ENCODE measurements at places on chromosomes 12 and 14. TPM values are rescaled to one million over a fixed set of nuclear protein-coding genes. Genes with fewer than 3 reads are reported as not detected.

- H3K4me3 ChIP-seq: no peak overlapping the region
- no peaks in the 10 kb centered on the region for H3K36me3 ChIP-seq
- H3K27ac ChIP-seq: no peak overlapping the region
- DNase-seq: no peak
Measured at GRCh38 chr14:78697341-78697740, 527.2 kb downstream of the NRXN3 start.

DNA sequence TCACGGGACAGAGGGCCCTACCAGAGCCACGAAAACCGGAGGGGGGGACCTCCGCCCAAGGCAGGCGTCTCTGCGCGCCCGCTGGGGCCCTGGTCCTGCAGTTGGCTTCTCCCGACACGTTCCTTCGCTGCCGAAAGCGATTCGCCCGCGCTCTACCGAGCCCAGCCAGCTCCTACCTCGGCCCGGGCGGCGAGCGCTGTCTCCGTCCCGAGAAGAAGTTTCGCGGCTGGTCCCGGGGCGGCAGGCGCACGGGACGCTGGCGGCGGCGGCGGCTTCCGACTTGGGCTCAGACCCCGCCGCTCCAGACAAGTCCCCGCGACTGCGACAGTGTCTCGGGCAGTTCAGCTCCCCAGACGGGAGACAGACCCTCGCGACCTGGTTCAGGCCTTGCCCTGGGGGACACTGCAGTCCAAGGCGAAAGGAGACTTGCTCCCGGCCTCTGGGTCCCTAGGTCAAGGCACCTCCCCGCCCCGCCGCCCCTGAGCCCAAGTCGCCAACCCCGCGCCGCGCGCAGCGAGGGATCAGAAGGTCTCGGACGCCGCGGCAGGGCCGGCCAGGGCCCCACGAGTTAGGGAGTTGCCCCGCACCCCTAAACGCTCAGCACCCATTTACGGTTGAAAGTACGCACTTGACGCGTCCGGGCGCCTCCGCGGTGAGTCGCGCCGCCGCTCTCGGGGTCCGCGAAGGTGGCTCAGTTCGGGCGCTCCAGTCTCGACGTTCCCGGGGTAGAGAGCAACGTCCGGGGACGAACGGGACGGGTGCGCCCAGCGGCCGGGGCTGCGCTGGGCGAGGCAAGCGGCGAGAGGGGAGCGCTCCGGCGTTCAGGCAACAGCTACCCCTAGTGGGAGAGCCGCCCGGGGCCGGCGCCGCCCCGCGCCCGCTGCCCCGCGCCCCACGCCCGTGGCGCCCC is 1.4 kb upstream of the DIO3 start:
- peaks cover 10% of the 10 kb centered on the region for H3K36me3 ChIP-seq
- peaks cover 4% of the 10 kb centered on the region for H3K4me1 ChIP-seq
- H3K4me3 ChIP-seq: peak overlapping the region; percentile 62
- H3K27me3 ChIP-seq: peaks cover 39% of the 10 kb centered on the region
- H3K27ac ChIP-seq: peak overlapping the region; percentile 67

DNA sequence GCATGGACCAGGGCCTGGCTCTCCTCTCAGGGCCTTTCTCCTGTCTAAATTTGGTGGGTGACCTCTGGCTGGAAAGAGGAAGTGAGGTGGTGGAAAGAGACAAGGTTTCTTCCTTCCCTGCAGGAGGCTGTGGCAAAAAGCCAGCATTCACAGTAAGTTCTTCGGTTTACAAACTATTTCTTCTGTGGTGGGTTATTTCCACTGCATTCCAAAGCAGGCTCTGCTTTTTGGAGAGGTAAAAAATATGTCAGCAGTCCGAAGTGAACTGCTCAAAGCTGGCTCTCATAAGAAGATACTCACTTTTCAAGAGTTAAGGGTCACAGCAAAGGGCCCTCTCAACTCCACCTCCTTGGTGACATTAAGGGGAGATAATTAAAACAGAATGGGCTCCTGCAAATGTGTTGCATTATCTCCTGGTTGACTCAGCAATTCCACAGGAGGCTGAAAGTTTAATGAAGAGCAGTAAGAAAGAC is 48.9 kb upstream of the POC1B start:
- H3K4me3 ChIP-seq: no peak overlapping the region
- no peaks in the 10 kb centered on the region for H3K36me3 ChIP-seq
- peaks cover 6% of the 10 kb centered on the region for H3K4me1 ChIP-seq
- H3K27ac ChIP-seq: no peak overlapping the region
- DNase-seq: no peak

Gene C1QL4
- not detected for total RNA-seq

GRCh38 chr12:85277900-85278597 is 2.0 kb upstream of the ALX1 start:
- H3K4me1 ChIP-seq: peaks cover 25% of the 10 kb centered on the region
- peaks cover 96% of the 10 kb centered on the region for H3K27me3 ChIP-seq
- no peaks in the 10 kb centered on the region for H3K36me3 ChIP-seq
- no peak overlapping the region for H3K4me3 ChIP-seq
- no peak overlapping the region for H3K27ac ChIP-seq

DNA sequence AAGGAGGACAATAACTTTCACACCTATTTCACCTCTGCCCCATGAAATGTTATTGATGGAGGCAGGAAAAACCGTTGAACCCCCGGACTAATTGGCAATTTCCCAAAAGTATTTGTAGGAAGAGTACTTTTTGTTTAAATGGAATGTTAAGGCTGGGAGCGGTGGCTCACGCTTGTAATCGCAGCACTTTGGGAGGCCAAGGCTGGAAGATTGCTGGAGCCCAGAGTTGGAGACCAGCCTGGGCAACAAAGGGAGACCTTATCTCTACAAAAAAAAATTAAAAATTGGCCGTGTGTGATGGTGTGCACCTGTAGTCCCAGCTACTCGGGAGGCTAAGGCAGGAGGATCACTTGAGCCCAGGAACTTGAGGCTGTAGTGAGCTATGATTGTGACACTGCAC is 26.0 kb upstream of the SPTLC2 start:
- H3K4me3 ChIP-seq: peak overlapping the region; percentile 49
- no peaks in the 10 kb centered on the region for H3K36me3 ChIP-seq
- no peaks in the 10 kb centered on the region for H3K27me3 ChIP-seq
- H3K4me1 ChIP-seq: peaks cover 13% of the 10 kb centered on the region
- DNase-seq: no peak

Gene WSCD2
- total RNA-seq: 2.6 TPM

DNA sequence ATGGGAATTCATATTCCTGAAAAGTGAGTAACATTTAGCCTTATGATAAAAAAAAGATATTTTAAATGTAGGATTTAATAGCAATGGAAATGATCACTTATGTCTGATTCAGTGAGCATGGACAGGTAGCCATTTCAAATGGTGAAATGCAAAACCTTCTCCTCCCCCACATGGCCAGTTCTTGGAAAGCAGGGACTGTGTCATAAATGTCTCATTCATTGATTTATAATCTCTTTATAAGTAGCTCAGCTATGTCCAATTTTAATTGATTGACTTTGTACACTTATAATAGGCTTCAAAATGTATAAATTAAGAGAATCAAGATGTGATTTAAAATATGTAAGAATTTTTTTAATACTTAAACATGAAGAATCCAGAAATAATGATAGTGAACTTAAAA is 24.6 kb upstream of the SCFD1 start:
- H3K4me1 ChIP-seq: no peaks in the 10 kb centered on the region
- no peak overlapping the region for H3K27ac ChIP-seq
- no peak overlapping the region for H3K4me3 ChIP-seq
- DNase-seq: no peak

DNA sequence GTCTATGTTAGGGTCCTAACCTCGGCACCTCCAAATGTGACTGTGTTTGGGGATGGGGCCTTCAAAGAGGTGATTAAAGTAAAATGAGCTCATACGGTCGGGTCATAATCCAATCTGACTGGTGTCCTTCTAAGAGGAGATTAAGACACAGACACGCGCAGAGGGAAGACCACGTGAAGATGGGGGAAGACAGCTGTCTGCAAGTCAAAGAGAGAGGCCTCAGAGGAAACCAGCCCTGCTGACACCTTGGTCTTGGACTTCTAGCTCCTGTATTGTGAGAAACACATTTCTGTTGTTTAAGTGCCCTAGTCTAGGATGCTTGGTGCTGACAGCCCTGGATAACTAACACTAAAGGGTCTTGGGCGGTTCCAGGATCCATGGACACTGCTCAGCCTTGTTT is 109.6 kb downstream of the DICER1 start:
- H3K27me3 ChIP-seq: no peaks in the 10 kb centered on the region
- no peaks in the 10 kb centered on the region for H3K4me1 ChIP-seq
- no peaks in the 10 kb centered on the region for H3K36me3 ChIP-seq
- H3K4me3 ChIP-seq: no peak overlapping the region
- peak overlapping the region; percentile 77 for H3K27ac ChIP-seq

Gene SMCO2
- total RNA-seq: not detected

DNA sequence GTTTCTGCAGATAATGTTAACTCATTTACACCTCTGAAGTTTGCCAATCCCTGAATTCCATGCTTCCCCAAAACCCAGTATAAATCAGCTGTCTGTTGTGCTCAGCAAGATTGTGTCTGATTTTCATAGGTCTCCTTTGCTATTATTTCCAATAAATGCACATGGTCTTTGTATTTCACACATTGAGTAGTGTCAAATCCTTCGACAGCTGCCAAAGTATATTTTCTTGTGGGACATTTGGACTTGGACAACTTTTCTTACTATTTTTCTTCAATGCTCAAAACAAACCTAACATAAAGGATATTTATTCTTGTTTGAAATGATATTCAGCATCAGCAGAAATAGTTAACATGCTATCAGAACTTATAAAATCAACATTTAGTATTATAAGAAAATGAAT is 406.1 kb upstream of the OR4E1 start:
- no peaks in the 10 kb centered on the region for H3K27me3 ChIP-seq
- H3K4me3 ChIP-seq: no peak overlapping the region
- no peaks in the 10 kb centered on the region for H3K36me3 ChIP-seq

Gene ZBTB42
- 5.3 TPM for total RNA-seq

Gene RNASE1
- 581 TPM for total RNA-seq

- H3K36me3 ChIP-seq: no peaks in the 10 kb centered on the region
- H3K27ac ChIP-seq: no peak overlapping the region
- no peaks in the 10 kb centered on the region for H3K27me3 ChIP-seq
Measured at GRCh38 chr12:110776410-110776809, 33.7 kb upstream of the PPP1CC start.

DNA sequence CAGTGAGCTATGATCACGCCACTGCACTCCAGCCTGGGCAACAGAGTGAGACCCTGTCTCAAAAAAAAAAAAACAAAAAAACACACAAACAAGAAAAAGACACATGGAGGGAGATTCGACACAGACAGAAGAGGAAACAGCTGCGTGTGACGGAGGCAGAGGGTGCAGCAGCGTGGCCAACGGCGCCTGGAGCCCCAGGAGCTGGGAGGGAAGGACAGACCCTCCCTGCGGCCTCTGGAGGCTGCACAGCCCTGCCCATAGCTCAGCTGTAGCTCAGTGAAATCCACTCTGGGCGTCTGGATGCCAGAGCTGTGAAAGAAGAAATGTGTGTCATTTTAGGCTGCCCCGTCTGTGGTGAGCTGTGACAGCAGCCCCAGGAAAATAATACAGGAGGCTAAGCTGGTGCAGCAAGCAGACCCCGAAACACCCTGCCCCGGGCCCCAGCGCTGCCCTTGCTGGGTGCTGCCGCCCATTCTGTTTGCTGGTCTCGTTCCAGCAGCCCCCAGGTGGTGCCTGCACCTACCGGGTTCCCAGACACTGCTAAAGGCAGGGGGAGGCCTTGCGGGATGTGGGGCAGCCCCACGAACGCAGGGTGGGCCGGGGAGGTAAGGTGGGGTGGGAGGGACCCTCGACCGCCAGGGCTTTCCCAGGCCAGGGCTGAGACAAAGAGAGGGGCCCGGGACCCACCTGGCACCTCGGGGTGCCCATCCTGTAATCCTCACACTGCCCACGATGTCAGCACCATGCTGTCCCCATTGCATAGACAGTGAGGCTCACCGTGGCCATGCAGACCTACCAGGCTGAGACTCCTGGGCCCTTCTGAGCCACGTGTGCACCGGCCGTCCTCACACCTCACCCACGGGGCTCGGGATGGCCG is 21.2 kb downstream of the GALNT9 start:
- H3K27me3 ChIP-seq: no peaks in the 10 kb centered on the region
- H3K4me1 ChIP-seq: no peaks in the 10 kb centered on the region
- no peak overlapping the region for H3K4me3 ChIP-seq
- peak; percentile 10 for DNase-seq
- no peak overlapping the region for H3K27ac ChIP-seq

DNA sequence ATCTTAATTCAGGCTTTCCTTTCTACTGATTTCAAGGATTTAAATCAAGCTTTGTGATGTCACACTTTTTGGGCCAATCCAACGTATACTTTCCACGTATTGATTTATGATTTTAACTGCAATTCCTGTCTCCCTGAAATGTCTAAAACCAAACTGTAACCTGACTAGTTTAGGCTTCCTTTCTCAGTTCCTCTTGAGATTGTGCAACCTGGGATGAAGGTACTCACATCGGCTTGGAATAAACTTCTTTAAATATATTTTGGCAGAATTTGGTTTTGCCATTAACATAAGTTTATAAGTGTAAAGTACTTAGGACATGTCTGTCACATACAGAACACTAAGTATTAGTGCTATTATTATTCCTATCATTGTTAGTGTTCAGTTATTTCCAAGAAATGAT is 224.6 kb downstream of the CRADD start:
- no peak overlapping the region for H3K27ac ChIP-seq
- no peaks in the 10 kb centered on the region for H3K27me3 ChIP-seq
- no peak overlapping the region for H3K4me3 ChIP-seq
- no peaks in the 10 kb centered on the region for H3K4me1 ChIP-seq

Gene ACOT6
- total RNA-seq: not detected

- H3K36me3 ChIP-seq: no peaks in the 10 kb centered on the region
- no peaks in the 10 kb centered on the region for H3K27me3 ChIP-seq
- DNase-seq: no peak
- no peak overlapping the region for H3K27ac ChIP-seq
Measured at GRCh38 chr14:32925439-32925838, 13.2 kb upstream of the NPAS3 start.

- peak; percentile 88 for DNase-seq
- no peaks in the 10 kb centered on the region for H3K4me1 ChIP-seq
- H3K4me3 ChIP-seq: peak overlapping the region; percentile 32
- H3K36me3 ChIP-seq: no peaks in the 10 kb centered on the region
- H3K27me3 ChIP-seq: no peaks in the 10 kb centered on the region
Measured at GRCh38 chr12:48890657-48891418, 25.2 kb upstream of the RND1 start.

DNA sequence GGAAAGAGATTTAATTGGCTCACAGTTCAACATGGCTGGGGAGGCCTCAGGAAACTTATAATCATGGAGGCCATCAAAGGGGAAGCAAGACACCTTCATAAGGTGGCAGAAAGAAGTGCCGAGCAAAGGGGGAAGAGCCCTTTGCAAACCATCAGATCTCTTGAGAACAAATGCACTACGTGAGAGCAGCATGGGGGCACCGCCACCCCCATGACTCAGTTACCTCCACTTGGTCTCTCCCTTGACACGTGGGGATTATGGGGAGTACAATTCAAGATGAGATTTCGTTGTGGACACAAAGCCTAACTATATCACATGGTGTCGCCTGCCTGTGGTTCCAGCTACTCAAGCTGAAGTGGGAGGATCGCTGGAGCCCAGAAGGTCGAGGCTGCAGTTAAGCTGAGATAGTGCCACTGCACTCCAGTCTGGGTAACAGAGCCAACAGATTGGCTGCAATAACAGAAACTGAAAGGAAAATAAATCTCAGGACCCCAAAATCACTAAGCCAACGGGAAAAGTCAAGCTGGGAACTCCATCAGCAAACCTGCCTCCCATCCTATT is 10.0 kb upstream of the CDCA4 start:
- peaks cover 15% of the 10 kb centered on the region for H3K27me3 ChIP-seq
- H3K27ac ChIP-seq: no peak overlapping the region
- DNase-seq: no peak
- H3K4me3 ChIP-seq: no peak overlapping the region
- H3K4me1 ChIP-seq: peaks cover 23% of the 10 kb centered on the region
